ENCODE measurements at places on chromosomes 1 and 21.
A peak's percentile ranks its signal among the peaks of the same experiment; 100 is the strongest.

- no peak for DNase-seq
Measured at GRCh38 chr1:5161372-5161771, 507.0 kb downstream of the AJAP1 start.

DNA sequence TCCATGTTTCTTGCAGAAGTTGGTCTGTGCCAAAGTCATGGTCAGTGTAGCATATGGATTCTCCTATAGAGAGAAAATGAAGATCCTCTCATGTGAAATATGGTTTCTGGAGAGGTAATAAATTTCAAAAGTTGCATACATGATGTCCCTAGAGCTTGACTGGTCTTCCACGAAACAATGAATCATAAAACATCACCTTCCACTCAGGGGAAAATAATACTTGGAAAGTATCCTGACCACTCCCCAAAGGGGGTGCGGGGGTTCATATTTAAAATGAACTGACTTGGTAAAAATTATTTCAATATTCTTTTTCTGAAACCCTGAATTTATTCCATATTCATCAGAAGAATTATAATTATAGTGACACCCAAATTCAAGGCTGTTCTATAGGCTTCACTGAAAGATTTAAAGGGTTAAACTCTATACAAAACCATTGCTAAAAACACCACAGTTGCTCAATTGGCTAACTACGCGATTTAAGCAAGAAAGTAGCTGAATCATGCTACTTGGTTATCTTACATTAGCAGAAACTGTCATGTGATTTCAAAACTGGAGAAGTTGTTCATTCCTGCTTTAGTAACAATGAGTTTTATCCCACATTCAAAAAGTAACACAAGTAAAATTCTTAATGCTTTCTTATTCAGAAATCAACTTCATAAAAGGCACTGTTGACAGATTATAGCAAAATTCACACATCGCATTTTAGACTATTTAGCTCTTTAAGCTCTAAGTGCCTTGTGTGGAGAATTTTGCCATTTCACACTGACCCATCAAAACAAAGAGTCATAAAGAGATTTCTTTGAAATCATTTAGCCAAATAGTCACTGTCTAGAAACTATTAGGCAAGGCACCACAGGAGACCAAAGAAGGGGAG, 5.3 kb downstream of the CREG1 start:
- DNase-seq: no peak

DNA sequence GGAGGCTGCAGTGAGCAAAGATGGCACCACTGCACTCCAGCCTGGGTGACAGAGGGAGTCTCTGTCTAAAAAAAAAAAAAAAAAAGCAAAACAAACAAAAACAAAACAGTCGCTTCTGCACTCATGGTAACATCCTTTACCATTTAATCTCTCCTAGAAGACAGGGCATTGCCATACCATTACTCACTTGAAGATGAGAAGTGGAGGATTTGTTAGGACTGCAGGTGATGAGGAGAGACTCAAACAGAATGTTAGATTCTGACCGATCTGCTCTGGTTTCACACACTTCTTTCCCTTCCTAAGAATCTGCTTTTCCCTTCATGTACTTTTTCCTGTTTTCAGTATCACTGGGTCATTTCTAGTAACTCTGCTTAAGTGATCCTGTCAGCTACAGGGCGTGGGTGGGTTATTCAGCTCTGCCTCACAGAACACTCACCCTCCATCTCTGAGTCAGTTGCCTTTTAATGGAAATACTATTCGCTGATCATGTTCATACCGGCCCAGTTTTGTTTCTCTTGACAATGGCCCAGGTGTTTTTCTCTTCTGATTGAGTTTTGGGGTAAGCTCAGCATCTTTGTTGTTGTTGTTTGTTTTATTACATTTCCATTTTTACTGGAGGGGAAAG, 148.0 kb upstream of the ERG start:
- DNase-seq: peak; percentile 14

GRCh38 chr1:9376886-9377333, 84.2 kb downstream of the SPSB1 start:
- DNase-seq: no peak

DNA sequence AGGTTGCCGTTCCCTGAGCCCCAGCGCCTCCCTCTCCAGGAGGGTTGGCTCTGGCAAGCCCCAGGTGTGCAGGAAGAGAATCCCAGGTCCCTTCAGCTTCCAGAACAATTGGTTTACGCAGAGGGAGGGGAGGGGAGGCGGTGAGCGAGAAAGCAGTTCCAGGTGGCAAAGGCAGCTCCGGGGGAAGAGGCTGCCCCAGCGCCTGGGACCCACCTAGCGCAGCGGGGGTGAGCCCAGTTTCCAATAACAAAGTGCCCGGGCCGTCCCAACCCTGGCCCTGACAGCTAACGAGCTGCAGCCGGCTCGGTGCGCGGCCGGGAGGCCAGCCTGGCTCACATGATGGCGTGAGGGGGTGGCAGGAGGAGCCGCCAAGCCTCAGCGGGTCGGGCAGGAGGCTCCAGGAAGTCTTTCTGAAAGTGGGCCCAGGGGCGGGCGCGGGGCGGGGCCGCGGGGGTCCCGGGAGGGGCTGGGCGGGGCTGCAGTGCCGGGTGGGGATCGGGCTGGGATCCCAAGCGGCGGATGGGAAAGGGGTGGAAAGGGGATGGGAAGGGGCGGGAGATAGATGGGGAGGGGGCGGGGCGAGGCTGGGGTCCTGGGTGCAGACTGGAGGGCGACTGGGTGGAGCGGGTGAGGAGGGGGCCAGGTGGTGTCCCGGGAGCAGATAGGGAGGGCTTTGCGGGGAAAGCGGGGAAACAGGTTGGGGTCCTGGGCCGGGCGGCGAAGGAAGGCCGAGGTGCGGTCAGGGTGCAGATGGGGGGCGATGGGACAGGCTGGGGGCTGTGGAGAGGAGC, 22.8 kb downstream of the DHRS3 start:
- no peak for DNase-seq

- DNase-seq: no peak
Measured at GRCh38 chr1:53732912-53733317, 6.0 kb downstream of the GLIS1 start.

DNA sequence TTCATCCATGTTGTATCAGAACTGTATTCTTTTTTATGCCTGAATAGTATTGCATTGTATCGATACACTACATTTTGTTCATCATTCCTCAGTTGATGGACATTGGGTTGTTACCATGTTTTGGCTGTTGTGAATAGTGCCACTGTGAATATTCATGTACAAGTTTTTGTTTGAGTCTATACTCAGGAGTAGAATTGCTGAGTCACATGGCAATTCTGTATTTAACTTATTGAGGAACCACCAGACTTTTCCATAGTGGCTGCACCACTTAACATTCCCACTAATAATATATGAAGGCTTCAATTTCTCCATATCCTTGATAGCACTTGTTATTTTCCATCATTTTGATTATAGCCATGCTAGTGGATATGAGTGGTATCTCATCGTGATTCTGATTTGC, 56.2 kb downstream of the ALG6 start:
- DNase-seq: no peak

DNA sequence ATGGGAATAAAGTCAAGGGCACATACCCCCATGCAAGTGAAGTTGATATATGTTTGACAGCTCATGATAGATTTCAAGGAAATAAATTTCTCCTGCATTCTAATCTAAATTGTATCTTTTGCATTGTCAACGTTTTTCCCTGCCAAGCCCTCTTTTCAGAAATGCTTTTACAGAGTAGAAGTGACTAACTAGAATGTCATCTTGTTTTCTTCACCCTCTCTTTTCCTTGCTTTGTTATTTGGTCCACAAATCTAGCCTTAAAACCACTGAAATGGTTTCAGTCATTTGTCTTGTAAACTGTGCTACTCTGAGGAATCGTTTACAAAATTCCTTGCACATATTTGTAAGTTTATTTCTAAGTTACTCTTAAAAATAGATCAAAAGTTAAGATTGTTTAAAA, 600.8 kb upstream of the CXADR start:
- no peak for DNase-seq

DNA sequence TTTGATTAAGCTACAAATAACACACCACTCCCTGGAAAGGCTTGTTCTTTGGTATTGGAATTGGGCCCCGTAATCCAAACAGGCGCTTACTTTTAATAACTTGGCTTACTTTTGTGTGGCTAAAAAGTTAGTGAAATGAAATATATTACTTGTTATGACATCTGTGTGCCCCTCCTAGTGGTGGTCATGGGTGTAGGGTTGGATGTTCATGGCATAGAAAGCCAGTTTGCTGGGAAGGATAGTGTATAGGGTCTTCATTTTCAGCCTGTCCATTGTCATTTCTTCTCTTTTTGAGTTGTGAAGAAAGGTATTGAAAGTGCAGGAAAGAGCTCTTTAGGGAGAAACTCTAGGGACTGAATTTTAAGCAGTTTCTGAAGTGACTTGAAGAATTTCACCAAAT, 5.9 kb downstream of the CDC14A start:
- DNase-seq: no peak

GRCh38 chr1:16900751-16901150, 5.0 kb downstream of the RNU1-2 start:
- DNase-seq: no peak

- DNase-seq: no peak
Measured at GRCh38 chr1:88698140-88698539, 14.1 kb downstream of the PKN2 start.

GRCh38 chr1:222926566-222926965, 111.7 kb downstream of the DISP1 start:
- DNase-seq: no peak

GRCh38 chr1:214494706-214495105, 56.7 kb downstream of the PTPN14 start:
- DNase-seq: no peak

- DNase-seq: no peak
Measured at GRCh38 chr1:94936861-94937620, 10.1 kb upstream of the CNN3 start.

- DNase-seq: no peak
Measured at GRCh38 chr1:27604579-27605299, 795 bp upstream of the AHDC1 start.

- no peak for DNase-seq
Measured at GRCh38 chr1:244995602-244996400, 131.5 kb upstream of the HNRNPU start.

Measured in stimulated activated CD4-positive, alpha-beta T cell treated with anti-CD3 and anti-CD28 coated beads, Interleukin-2, amount 100 ng/mL, for 48 hours (primary cell).